ENCODE measurements at places on chromosomes 2 and 18. TPM values are rescaled to one million over a fixed set of nuclear protein-coding genes. Genes with fewer than 3 reads are reported as not detected.

DNA sequence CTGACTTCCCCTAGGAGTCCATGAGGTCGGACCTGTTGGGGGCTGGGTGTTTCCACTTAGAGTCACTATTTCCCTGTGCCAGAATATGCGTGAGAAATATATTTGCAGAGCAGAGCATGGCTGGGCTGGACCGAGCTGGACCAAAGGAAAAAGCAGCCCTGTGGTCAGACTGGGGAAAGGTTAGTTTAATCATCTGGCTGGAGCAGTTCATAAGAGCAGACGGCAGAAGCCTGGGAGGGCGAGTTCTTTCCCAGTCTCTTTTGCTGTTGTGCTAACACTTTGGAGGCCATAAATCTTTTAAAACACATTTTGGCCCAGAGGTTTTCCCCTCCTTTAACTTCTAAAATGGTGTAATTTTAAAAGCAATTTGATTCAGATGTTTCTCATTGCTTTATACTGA, 66.5 kb downstream of the GLI2 start:
- no peak for DNase-seq
- H3K4me3 ChIP-seq, result no peak overlapping the region
- no peaks in the 10 kb centered on the region for H3K36me3 ChIP-seq
- H3K27me3 ChIP-seq, result no peaks in the 10 kb centered on the region
- no peaks in the 10 kb centered on the region for H3K4me1 ChIP-seq

- peak overlapping the region; percentile 76 for H3K27ac ChIP-seq
- H3K4me1 ChIP-seq, result peaks cover 35% of the 10 kb centered on the region
- peak overlapping the region; percentile 73 for H3K4me3 ChIP-seq
- no peak for DNase-seq
- H3K27me3 ChIP-seq, result no peaks in the 10 kb centered on the region
Observed at GRCh38 chr2:101305492-101306078, 2.9 kb downstream of the RNF149 start.

DNA sequence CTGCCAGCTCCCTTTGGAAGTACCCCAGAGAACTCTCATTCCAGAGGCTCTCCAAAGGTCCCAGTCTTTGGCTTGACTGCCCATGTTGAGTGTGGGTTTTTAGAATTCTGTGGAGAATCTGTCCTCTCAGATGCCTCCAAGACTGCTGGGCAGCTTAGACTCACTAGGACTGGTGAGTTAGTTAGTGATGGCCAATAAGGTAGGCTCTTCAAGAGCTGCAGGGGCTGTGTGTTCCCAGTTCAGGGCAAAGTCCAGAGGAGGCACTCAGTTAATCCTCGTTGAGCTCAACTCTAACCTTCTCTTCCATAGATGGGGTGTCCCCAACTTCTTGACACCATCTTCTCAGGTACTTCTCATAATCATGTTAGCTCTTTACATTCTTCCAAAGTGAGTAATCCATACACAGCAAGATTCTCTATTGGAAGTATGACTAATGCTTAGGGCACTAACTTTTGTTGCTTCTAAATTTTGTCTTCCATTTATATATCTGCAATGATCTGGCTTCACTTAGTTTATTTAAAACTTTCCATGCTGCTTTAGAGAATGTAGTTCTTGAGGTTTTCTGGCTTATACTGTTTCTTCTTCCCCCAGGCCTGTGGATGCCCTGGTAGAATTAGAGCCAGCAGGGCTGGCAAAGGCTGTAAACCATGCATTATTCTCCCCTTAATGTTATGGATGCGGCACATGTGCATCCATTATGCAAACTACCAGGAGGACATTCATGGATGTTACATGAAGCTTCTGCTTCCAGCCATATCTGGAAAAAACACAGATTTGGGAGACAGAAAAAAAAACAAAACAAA, 88.9 kb downstream of the POLE4 start:
- H3K4me1 ChIP-seq, result peaks cover 8% of the 10 kb centered on the region
- no peak overlapping the region for H3K27ac ChIP-seq
- no peak overlapping the region for H3K4me3 ChIP-seq
- peaks cover 12% of the 10 kb centered on the region for H3K27me3 ChIP-seq

The MAP3K19 gene
- not detected for total RNA-seq

The AUP1 gene
- total RNA-seq, result 153 TPM

Measured in Calu3 (cell line).